ENCODE measurements at places on chromosomes 7 and 10. TPM values are rescaled to one million over a fixed set of nuclear protein-coding genes. Genes with fewer than 3 reads are reported as not detected.

- DNase-seq, result no peak
These were observed 39.2 kb upstream of the OTUD1 start for GRCh38 chr10:23399701-23400144.

- no peak for DNase-seq
These were observed 147.0 kb upstream of the CELF2 start for GRCh38 chr10:10870523-10871241.

DNA sequence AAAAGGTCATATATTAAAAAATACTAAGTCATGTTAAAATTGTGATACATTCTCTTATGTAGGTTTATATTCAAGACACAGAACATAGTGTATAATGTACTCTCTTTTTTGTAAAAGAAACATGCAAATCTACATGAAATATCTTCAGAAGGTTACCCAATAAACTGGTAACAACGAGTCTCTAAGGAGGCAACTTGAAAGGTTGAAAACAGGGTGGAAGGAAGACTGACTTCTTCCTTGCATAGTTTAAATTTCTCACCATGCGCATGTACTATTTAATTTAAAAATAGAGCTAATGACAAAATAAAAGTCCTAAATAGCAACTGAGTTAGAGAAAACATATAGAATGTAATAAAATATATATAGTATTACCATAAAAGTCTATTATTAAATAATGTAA lies 132.5 kb downstream of the NT5C2 start:
- no peak for DNase-seq

DNA sequence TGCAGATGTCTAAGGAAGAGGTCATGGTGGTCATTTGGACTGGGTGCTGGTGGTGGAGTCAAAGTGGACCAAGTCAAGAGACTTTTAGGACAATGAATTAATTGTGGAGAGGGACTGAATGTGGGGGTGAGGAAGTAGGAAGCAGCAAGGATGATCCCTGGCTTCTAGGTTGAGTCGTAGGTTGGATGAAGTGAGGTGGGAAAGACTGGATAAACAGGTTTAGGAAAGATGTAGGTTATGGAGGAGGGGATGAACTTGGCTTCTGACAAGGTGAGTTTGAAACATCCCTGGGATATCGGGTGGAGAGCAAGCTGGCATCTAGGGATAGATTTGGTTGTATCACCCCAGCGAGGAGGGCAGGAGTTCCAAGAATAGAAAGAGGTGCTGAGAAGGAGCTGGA lies 7.6 kb downstream of the SEMA4G start:
- no peak for DNase-seq

GRCh38 chr7:39333701-39334100 lies 232.5 kb upstream of the YAE1 start:
- no peak for DNase-seq

GRCh38 chr10:11026773-11027172 lies 9.1 kb downstream of the CELF2 start:
- DNase-seq, result peak; percentile 48

DNA sequence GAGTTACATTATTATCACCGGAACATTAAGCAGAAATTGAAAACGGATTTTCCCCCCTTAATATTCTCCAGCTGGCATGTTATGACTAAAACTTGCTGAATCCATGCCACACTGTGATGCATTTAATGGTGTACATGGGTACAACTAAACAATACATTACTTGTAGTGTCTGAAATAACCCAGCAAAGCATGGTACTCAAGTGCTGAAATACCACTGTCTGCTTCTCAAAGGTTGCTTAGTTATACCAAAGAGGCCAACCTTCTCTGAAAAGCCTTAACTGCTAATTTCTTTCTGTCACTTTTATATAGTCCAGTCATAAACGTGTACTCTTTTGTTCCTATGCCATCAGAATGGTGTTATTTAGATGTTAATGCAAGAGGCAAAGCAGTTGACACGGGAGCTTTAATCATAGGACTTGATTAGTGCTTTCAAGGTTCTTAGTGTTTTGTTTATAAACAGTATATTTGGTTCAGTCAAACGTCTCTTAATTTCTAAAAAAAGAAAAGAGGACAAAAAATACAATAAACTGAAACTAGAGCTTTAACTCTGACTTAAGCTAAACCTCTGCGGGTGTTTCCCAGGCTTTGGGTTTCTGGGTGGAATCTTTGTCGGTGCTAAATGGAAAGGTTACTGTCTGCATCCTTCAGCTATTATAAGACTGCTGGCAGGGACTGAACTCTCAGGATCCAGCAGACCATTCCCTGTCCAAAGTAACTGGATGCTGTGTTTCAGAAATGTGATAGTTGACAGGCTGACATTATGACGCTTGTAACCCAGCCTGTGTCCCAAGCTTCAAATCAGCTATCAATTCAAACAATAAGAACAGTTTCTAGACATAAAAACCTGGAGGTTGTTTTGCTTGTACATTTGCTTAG lies 202.6 kb downstream of the PPP1R3A start:
- DNase-seq, result no peak

GRCh38 chr10:103235775-103236174 lies 9.9 kb upstream of the RPEL1 start:
- DNase-seq, result no peak

DNA sequence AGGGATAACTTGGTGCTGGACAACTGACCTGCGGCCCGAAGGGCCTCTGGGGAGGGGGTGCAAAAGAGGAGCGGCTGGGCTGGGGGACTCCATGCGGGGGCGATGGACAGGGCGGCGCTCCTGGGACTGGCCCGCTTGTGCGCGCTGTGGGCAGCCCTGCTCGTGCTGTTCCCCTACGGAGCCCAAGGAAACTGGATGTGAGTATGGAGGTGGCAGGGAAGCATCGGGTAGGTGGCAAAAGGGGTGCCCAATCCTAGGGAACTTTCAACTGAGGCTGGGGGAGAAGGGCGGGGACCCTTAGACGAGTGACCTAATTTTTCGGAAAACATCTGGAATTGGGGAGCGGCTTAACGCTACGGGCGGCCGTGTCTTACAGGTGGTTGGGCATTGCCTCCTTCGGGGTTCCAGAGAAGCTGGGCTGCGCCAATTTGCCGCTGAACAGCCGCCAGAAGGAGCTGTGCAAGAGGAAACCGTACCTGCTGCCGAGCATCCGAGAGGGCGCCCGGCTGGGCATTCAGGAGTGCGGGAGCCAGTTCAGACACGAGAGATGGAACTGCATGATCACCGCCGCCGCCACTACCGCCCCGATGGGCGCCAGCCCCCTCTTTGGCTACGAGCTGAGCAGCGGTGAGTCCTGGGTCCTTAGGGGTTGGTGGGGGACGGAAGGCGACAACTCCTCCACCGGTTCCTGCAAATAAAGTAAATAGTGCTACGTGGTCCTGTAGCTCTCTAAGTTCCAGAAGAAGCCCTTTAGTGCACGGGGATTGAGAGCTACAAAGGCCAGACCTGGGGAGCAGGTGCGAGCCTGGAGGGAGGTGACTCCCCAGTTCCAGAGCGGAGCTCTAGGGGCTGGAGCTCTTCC lies 622 bp downstream of the WNT16 start:
- DNase-seq, result no peak

- DNase-seq, result no peak
These were observed 41.1 kb downstream of the VIPR2 start for GRCh38 chr7:159103382-159104187.

DNA sequence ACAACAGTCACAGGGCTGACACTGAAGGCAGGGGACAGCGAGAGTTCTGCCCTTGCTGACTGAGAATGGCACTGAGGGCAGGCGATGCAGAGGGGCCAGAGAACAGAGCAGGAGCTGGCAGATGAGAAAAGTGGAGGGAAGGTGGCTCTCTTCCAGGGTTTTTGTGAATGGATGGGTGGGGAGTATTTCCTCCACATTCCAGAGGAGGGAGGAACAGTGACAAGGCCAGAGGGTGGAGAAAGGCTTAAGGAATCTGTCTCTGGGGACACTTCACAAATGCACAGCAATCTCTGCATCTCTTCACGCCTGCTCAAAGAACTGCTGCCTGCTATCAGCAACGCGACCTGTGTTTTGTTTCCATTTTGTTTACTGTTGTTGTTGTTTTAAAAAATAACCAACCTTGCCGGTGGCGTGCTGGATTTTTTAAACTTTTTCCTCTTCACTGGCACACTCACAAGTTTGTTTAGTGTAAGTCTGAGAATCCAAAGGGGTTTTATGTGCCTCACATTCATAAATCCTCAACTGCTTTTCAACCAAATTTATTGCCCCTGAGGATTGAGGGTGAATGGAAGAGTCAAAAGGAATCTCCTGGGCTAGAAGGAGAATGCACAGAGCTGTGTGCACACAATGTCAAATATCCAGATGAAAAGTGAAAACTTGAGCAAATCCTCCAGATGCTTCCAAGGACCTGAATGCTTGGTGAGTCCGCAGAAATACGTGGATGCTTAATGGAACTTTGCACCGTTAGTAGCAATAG lies 129.3 kb downstream of the GLI3 start:
- DNase-seq, result no peak

GRCh38 chr10:60717852-60718251 lies 60.4 kb upstream of the CDK1 start:
- no peak for DNase-seq

DNA sequence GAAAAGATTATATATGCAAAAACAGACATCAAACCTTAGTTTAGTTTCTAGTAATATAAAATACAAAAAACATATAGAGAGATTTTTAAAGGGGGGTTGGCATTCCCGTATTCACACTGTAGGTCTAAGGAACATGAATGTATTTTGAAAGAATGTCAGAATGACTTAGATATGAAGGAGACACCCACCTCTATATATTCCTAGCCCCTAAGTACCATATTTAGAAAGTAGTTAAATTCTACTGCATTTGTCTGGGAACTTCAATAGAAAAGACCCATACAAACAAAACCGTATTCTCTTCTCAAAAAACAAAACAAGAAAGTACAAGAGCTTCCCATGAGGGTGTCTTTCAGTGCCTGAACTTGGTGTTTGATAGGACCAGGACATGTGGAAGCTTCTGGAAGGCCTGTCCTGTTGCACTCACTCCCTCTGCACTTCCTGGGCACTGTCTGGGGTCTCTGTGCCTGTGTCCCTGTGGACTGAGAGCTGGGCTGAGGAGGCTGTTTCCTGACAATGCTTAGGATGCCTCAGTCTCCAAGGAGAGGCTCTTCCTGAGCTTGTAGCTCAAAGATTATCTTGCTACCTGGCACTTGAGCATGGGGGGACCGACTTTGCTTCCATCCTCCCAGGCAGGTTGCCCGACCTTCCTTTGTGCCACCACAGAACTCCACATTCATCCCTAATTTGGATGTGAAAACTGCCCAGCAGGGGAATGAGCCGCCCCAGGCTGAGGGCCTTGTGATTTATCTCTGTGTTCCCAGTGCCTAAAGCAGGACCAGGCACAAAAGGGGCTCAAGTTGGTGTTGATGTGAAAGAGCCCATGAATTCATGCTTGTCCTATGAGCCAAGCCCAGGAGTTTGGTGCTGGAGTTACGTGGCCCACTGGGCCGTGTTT lies 44.4 kb upstream of the KLF6 start:
- no peak for DNase-seq

DNA sequence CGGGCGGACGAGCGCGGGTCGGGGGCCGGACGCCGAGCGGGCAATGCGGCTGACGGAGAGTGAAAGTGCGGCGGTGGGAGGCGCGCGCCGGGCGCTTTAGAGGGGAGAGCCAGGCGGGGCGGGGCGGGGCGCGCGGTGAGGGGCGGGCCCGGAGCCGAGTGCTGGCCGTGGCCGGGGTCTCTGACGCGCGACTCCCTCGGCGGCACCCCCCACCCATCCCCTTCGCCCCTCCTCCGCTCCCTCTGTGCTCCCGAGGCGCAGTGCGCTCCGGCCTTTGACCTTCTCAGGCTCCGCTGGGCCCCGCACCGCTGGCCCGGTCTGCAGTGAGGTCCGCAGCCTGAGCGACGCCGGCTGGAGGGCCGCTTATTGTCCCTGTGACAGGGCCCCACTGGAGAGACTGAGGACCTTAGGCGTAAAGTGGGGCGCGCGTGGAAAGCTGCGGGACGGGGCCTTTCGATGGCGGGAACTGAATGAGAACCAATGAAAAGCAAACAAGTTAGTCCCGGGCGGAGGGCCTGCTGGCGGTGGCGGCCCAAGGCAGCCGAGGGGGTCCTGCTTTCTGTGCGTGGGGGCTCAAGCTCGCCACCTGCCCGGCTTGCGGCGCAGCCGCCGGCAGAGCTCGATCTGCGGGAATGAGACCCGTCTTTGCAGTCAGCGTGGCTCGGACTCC lies at the start of gene CXCL12:
CXCL12 (minus strand) TSS at position 72 of the 670 bp plus-strand sequence. CDS start 92 bp downstream, outside the sequence.
- DNase-seq, result no peak

- no peak for DNase-seq
These were observed 684 bp upstream of the ATXN7L1 start for GRCh38 chr7:105876964-105877601.

DNA sequence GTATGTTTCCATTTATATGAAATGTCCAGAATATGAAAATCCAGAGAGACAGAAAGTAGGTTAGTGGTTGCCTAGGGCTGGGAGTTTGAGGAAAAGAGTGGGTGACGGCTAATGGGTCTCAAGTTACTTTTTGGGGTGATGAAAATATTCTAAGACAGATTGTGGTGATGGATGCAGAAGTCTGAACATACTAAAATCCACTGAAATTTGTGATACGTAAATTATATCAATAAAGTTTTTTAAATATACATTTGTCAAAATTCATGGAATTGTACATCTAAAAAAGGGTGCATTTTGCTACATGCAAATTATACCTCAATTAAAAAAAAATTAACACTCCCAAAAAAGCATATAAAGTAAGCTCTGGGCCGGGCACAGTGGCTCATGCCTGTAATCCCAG lies 9.4 kb downstream of the DDIT4 start:
- DNase-seq, result no peak

- no peak for DNase-seq
These were observed 2.9 kb upstream of the GDI2 start for GRCh38 chr10:5816170-5816569.

The SYT15B gene
- not detected for total RNA-seq

The ACBD7 gene
- 10.8 TPM for total RNA-seq

The FHIP2A gene
- total RNA-seq, result 47.7 TPM

The HTR5A gene
- total RNA-seq, result 0.62 TPM

The PIK3CG gene
- total RNA-seq, result 3.3 TPM

The CYP2E1 gene
- total RNA-seq, result 10.5 TPM

The UCN3 gene
- total RNA-seq, result not detected

The MYH16 gene
- total RNA-seq, result not detected

Data from occipital lobe (tissue), 3 donors.